GM19239 (cell line): ENCODE measurements at places on chromosomes 16 and 17.

- DNase-seq, result no peak
Measured at GRCh38 chr16:30728899-30729672, 19.1 kb upstream of the PHKG2 start.

DNA sequence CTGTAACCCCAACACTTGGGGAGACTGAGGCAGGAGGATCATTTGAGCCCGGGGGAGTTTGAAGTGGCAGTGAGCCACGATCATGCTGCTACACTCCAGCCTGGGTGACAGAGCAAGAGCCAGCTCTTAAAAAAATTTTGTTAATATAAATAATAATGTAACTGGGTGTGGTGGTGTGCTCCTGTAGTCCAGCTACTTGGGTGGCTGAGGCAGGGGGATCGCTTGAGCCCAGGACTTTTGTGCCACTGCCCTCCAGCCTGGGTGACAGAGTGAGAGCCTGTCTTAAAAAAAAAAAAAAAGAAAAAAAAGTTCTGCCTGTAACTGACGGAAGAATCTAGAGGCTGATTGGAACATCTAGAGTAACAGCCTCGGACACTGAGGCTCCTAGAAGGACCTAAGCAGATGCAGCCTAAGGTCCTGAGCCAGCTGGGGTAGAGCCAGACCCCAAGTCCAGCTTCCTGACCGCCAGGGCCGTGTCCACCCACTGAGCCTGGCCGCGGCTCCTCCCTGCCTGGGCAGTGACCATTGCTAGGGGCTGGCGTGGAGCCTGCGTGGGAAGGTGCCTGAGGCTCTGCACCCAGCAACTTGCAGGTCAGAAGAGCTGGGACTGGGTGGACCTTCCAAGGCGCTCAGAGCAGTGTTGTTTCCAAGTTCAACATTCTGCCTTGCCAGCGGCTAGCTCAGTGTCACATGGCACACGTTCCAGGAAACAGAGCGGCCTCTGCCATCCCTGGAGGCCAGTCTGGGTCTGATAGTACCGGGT lies 209.4 kb upstream of the CIBAR2 start:
- no peak for DNase-seq

DNA sequence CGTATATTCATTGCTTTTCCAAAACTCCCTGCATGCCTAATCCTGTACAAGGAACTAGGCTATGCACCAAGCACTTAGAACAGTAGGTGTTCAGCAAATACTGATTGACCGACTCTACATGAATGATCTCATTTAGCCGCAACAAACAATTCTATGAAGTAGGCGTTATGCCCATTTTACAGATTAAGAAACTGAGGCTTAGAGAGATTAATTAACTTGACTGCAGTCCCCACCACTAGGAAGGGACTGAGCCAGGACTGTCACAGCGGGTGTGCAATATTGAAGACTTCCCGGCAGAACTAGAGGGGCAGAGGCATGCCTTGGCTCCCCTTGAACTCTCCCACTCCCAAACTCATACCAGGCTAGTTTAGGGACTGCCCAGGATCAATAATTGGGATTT lies 10.5 kb upstream of the N4BP1 start:
- no peak for DNase-seq

GRCh38 chr17:75876938-75877751 lies 1.2 kb downstream of the TRIM47 start:
- no peak for DNase-seq

DNA sequence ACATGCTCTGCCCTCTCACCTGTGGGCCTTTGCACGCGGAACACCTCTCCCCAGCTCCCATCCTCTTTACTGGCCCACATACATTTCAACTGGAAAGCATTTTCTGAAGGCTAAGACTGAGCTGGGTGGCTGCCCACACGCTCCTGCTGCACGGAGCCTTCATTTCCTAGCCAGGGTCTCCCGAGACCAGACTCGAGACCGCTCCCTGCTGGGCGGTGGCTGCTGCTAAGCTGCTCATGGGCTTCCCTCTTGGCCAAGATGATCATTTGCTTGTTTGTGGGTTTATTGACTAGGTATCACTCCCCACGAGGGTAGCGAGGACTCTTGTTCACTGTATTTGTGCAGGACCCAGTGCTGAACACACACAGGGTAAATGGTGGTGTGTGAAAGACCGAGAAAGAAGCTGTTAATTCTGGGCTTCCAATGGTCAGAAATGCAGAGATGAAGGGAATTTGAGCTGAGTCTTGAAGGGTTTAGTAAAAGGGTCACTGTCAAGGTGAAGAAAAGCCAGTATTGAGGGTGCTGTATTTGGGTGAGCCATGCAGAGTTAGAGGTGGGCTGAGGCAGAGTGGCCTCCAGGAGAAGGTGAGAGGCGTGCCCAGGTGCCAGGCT lies 907 bp downstream of the TRAPPC2L start:
- DNase-seq, result peak; percentile 95

DNA sequence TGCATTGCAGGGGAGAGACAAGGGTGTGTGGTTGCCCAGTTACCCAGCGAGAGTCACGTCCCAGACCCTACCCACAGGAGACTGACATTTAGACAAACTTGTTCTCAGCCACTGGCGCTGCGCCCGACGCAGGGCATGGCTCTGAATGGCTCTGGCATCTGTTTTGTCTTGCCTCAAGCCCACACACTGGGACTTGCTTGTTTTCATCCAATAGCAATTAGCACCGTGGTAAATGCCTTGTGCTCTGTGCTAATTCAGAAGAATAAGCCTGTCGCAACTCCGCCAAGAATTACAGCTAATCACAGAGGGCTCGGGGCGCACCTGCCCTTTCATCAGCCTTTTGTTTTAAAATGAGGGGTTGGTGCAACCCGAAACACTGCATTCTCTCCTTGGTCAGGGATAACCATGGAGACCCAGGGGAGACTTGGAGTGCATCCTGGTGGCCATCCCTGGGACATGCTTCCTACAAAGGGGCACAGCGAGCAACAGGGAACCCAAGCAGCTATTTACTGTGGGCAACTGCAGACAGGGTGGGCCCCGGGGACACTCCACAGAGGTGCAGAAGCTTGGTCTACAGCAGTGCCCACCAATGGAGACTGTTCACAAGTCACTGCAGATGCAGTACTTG lies 220.6 kb upstream of the ZFHX3 start:
- no peak for DNase-seq

- DNase-seq, result no peak
Measured at GRCh38 chr17:15270628-15271381, 5.7 kb upstream of the PMP22 start.

- peak; percentile 36 for DNase-seq
Measured at GRCh38 chr17:60391471-60392041, 377 bp downstream of the USP32 start.

DNA sequence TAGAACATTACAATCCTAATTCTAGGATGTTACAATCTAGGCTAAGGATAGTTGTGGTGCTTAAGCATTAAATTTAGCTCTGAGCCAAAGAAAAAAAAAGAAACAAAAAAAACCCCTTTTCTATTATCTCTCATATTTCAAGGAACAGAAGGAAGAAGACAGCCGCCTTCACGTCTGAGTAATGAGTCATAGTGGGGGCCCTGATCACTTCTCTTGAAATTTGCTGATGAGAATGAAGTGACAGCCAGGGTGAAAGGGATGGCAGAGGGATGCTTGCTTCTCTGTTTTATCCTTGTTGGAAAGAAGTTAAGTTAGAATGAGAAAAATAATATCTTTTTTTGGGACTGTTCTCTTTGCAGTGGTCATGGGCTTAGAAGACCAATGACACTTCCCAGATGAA lies 82.6 kb upstream of the MPHOSPH6 start:
- DNase-seq, result no peak

GRCh38 chr17:29761040-29761761 lies 138.5 kb upstream of the CORO6 start:
- DNase-seq, result peak; percentile 62

DNA sequence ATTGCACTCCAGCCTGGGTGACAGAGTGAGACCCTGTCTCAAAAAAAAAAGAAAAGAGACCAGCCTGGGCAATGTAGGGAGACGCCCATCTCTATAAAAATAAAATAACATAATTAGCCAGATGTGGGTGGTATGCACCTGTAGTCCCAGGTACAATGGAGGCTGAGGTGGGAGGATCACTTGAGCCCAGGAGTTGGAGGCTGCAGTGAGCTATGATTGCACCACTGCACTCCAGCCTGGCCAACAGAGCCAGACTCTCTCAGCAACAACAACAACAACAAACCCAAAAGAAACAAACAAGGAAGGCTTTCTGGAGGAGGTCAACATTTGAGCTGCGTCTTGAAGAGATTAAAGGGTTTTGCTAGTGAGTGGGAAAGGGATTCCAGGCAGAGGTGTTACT lies 8.3 kb downstream of the EEF2K start:
- no peak for DNase-seq

DNA sequence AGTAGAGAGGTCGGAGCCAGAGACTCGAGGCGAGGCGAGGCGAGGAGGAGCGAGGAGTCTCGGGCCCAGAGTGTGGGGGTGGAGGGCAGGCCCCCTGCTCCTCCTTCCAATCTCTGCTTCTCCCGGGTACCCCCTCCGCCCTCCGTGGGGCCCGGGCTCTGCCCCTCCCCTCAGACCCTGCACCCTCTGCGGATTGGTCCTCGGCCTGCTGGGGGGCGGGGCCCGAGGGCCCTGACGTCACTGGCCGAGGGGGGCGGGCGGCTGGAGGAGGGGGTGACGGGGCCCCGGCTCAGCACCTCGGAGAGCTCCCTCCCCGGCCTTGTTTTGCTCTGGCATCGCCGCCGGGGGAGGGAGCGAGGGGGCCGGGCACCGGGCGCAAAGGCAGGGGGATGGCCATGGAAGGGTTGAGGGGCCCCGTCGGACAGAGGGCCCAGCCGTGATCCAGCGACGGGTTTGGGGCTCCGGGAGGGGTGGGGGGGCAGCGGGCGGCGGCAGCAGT lies at the start of gene RUNDC3A:
RUNDC3A (plus strand) TSS at position 282 of the 499 bp plus-strand sequence. CDS start 232 bp downstream, outside the sequence.
- peak; percentile 88 for DNase-seq

GRCh38 chr17:76532072-76532651 lies 5.3 kb downstream of the CYGB start:
- DNase-seq, result no peak

- DNase-seq, result no peak
Measured at GRCh38 chr17:77675816-77676215, 282.7 kb upstream of the TNRC6C start.

DNA sequence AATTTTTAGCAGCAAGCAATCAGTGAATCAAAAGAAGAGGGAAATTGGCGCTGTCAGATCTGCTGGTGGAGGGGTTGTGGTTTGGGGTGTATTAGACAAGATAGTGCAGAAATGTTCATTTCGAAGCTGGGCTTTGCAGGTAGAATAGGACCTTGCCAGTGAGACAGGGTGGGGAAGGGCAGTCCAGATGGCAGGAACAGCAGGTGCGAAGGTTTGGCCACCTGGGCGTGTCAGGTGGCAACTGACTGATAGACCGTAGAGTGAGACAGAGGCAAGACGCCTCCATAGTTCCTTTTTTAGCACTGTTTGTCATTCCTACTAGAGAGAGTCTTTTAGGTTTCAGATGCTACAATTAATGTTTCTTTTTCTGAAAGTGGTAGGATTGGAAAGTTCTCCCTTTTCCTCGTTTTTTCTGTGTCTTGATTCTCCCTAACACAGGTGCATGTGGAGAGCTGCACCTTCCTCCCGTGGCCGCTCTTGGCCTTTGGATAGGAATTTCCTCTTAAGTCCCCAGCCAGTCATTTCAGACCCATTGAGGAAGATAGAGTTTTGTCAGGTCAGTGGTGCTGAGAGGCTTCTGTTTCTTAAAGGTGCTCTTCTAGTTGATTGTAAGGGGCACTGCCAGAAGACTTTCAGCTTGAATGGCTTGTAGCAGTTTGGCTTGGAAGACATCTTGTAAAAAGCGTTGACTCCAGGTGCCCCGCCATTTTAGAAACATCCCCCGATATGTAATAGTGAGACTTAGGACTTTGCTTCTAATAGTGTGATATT lies 315.6 kb downstream of the SNX29 start:
- DNase-seq, result no peak

DNA sequence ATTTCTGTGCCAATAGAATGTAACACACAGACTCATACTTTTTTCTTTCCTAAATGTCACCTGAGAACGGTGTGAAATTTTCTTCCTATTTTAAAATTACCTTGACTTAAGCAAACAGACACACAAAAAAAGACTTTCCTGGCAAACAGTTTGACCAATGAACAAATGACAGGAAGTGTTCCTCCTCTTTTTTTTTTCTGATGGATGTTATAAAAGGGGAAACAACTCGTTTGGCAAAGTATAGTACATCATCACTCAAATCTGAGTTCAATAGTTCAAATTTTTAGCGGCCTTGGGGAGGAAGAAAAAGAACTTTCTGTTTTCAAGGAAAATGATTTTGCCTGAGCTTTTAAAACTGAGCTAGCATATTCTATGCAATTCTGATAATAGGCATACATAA lies 19.8 kb downstream of the HS3ST3A1 start:
- no peak for DNase-seq

- no peak for DNase-seq
Measured at GRCh38 chr17:16371742-16372141, 9.1 kb upstream of the UBB start.

DNA sequence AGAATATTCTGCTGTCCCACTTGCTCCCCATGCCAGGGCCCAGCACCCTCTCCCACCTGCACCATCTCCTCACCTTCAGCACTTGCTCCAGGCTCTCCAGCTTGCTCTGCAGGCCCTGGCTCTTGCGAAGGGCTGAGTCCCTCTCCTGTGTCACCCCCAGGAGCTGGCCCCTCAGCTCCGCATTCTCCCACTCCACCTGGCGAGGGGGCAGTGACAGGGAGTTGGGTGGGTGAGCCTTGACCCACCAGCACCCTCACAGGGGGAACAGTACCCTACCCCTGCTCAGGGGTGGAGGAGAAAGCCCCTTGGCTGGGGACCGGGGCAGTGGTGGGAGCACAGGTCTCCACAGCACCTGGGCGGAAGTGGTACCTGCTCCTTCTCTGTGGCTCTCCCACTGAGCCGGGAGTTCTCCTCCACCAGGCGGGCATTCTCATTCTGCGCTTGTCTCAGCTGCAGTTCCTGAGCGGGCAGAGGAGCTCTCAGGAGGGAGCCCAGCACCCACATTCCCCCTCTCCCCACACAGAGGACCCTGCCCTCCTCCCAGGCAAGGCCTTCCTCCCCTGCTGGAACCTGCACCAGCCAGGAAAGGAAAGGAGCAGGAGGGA lies 5.9 kb downstream of the TSPOAP1 start:
- DNase-seq, result no peak

- no peak for DNase-seq
Measured at GRCh38 chr16:1026057-1026783, 44.6 kb downstream of the SOX8 start.

DNA sequence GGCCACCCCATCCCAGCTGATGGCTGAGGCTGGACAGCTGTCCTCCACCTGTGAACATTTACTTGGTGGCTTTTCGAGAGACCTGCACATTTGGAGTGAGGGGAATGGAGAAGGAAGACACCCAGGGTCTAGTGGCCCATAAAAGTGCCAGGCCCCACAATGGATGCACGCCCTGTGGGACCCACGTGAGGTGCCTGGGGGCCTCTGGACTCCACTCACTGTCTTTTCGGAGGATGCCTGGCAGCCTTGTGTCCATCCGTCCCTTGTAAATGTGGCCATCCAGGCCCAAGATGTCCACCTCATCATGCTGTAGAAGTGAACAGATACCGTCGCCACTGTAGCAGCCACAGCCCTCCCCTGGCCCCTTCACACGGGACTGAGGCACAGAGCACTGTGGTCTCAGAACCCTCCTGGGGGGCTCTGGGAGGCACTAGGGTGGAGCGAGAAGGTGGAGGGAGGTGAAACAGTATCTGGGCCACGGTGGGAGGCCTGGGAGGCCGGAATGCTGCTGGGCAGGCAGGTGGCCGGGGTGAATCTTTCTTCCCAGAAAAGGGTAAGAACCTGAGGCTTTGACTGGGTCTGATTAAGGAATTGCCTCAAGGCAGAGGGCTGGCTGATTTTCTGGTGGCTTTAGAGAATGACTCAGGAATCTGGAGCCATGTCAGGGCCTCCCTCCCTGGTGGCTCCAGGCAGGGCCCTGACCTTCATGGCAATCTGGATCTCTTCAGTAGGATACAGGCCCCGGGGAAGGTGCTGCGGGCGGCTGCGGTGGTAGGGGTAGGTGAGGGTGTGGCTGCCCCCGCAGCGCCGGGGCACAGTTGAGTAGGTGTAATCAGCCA lies 11.5 kb downstream of the UBALD2 start:
- DNase-seq, result no peak
